ENCODE measurements at places on chromosomes 5 and 9.
A peak's percentile ranks its signal among the peaks of the same experiment; 100 is the strongest.

DNA sequence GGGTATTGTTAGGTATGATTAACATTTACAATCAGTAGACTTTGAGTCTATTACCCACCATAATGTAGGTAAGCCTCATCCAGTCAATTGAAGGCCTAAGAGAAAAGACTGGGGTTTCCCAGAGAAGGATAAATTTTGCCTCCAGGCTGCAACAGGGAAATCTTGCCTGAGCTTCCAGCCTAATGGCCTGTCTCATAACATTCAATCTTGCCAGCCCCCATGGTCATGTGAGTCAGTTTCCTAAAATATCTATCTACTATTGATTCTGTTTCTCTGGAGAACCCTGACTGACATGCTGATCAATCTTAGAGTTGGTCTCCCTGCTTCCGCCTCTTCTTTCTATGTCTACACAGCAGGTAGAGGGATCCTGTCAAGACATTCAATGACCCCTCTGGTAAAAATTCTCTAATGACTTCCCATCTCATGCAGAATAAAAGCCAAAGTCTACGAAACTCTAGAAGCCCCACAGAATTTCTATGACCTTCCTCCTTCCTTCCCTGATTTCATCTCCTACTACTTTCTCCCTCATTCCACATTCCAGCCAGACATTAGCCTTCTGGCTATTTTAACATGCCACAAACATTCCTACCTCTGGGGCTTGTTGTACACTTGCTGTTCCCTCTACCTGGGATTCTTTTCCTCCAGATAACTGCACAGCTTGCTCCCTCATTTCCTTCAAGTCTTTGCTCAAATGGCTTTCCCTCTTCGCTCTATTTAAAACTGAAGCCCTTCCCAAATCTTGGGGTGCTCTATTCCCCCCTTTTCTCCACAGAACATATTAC lies 60.2 kb downstream of the FBXW11 start:
- no peak for DNase-seq

GRCh38 chr5:141441571-141442170 lies 11.4 kb downstream of the PCDHGA12 start:
- DNase-seq, result no peak

- peak; percentile 10 for DNase-seq
Observed at GRCh38 chr9:73577848-73578247, 426.2 kb downstream of the ANXA1 start.

- DNase-seq, result no peak
Observed at GRCh38 chr5:83539463-83539790, 67.9 kb downstream of the VCAN start.

GRCh38 chr5:7662289-7662688 lies 188.6 kb downstream of the CFAP90 start:
- no peak for DNase-seq

- no peak for DNase-seq
Observed at GRCh38 chr9:71910650-71911060, 338 bp downstream of the ABHD17B start.

GRCh38 chr5:153520952-153521351 lies 30.5 kb downstream of the GRIA1 start:
- no peak for DNase-seq

GRCh38 chr5:127176769-127177168 lies 103.5 kb upstream of the C5orf63 start:
- no peak for DNase-seq

DNA sequence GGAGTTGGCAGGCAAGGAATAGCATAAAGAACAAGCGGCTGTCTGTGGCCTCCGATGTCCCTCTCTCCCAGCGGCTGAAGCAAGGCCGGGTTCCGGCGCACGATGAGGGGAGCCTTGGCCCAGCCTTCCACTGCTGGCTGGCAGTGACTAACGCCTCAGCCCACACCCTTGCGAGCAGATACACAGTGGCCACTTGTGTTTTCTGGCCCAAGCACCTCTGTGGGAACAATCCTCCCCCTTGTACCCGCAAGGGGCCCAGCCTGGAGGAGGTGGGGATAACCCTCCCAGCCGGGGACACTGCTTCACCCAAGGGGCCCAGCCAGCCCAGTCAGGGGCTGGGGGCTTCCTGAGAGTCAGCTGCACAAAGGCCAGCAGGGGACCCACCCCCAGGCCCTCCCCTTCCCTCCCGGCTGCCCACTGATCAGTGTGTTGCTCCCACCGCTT lies 23.2 kb downstream of the STK10 start:
- DNase-seq, result no peak

DNA sequence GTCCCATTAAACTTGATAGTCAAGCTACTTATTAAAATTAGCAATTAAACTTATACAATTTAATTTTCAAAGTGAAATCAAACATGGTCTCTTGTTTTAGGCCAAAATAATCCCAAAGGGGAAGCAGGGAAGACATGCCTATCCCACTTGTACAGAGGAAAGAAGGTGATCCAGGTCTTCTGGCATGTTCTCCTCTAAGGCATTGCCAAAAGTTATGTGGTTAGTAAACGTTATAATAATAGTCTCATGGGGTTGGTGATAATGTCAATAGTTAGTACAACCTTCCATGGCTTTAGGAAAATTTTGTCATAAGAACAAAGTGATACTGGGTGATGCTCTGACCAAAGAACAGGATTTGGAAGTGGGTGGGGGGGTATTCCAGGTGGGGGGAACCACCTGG lies 52.8 kb downstream of the ROR2 start:
- no peak for DNase-seq

DNA sequence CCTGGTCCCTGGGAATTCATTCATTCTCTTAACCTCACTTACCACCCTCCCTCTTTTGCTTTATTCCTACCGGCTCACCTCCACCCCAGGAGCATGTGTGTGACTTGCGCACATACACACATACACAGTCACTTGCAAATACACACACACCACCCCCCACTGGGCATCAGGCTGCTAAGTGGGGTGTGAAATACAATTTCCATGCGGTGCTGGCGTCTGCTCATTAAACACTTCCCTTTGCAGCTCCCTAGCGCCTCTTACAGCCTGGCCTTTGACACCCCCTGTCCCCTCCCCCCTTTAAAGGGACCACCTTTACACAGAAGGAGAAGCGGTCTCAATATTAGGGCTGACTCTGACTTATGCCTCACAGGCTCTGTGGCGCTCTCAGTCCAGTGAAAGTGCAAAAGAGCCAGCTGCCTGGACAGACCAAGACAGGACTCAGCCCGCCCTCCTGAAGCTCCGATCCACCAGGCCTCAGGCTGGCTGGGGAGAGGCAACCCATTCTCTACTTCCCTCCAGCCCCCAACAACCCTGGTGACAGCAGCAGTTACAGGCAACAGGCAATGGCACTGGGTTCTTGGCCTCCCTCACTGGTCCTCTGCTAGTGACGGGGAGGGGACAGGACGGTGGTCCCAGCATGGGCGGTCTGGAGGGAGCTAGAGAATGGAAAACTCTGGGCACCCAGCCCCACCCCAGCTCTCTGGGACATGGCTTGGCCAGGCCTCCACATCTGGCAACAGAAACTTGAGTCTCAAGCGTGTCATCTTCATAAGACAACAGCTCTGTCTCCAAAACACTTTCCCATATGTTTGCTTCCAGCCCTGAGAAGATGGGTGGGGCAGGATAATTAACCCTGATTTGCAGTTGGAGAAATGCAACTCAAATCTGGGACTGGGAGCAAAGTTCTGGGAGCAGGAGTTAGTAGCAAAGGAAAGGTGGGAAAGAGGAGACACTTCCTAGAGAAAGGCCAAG lies 12.0 kb downstream of the ENHO start:
- DNase-seq, result peak; percentile 57

GRCh38 chr5:81749561-81750307 lies 1.2 kb downstream of the SSBP2 start:
- DNase-seq, result peak; percentile 46

- DNase-seq, result no peak
Observed at GRCh38 chr5:31738199-31738598, 99.3 kb downstream of the PDZD2 start.

DNA sequence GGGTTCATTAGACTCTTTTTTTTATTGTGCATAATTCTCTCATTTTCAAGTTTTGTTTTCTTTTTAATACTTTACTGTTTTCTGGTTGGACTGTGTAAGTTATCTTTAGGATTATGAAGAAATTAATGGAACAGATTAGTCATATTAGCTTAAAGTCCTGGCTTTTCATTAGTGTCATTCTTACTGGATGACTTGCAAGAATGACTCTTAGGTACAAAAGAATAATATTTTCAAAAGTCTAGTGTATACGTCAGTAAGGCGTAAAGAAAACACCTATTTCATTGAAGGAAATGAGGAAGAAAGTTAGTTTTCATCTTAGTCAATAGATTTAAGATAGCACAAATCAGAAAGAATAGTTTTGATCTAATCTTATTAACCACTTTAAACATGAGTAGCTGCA lies 20.4 kb downstream of the UHRF2 start:
- no peak for DNase-seq

DNA sequence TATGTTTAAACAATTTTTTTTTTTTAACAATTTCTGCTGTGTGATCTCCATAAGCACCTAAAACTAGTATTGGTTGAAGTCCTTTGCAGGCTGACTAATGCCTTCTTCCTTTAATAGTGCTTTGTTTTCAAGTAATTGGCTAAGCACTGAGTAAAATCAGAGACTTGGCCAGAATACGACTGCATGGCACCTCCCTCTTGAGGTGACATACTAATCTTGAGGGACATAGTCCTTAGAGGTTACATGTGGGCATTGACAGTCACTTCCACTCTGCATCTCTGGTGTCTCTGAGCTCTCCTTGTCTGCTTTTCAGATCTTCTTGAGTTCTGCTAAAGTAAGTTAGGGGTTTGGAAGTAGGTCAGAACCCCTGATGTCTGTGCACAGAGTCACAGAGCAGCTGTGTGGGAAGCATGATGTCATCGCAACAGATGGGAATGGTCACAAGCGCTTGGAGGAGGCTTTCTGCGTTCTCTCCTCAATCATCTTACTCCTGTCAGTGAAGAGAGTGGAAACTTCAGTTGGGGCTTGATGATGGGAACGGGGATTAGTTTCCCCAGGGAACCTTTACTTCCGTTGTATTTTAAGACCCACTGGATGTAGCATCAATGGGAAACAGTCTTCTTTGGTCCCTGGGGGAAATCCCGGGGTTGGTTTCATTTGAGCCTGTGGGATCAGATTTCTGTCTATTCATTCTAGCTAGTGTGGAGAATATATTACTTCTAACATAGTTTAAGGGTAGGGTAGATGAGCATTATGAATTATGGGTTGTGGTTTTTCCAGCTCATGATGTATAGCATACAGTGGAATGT lies 136.9 kb downstream of the ARHGAP26 start:
- peak; percentile 59 for DNase-seq

DNA sequence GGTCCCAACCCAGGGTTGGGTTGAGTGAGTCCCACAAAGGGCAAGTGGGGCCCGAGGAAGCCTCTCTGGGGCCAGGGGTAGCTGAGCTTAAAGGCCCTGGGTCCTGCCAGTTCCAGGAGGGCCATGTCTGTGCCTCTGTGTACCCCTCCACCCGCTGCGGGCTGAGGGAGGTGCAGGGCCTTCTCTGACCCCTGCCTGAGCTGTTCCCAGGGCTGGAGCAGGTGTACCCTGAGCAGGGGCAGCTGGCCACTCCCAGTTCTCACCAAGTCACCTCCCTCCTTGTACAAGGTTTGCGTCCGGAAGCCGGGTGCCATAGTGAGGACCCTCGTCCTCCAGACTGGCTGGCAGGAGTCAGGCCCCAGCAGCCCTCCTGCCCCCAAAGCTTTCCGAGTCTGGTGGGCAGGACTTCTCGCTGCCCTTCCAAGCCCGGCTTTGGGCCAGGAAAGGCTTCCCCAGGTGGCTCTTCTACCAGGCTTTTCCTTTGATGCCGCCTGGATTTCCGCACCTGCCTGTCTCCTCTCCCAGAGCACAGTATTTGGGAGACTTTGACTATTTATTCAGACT lies 9.2 kb upstream of the ENDOG start:
- DNase-seq, result no peak

DNA sequence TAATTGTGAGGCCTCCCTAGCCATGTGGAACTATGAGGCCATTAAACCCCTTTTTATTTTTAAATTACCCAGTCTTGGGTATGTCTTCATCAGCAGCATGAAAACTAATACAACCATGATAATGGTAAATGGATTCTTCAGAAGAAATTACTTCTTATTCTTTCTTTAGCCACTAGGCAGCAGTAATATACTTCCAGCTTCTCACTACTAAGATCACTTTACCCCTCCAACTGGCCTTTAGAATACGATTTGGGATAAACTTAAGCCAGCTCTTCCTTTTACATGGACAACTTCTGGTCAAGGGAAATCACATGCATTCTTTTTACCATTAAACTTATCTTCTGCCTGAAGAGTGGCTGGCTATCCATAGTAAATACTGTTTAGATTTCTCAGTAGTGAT lies 355.4 kb downstream of the MAN2A1 start:
- DNase-seq, result no peak

DNA sequence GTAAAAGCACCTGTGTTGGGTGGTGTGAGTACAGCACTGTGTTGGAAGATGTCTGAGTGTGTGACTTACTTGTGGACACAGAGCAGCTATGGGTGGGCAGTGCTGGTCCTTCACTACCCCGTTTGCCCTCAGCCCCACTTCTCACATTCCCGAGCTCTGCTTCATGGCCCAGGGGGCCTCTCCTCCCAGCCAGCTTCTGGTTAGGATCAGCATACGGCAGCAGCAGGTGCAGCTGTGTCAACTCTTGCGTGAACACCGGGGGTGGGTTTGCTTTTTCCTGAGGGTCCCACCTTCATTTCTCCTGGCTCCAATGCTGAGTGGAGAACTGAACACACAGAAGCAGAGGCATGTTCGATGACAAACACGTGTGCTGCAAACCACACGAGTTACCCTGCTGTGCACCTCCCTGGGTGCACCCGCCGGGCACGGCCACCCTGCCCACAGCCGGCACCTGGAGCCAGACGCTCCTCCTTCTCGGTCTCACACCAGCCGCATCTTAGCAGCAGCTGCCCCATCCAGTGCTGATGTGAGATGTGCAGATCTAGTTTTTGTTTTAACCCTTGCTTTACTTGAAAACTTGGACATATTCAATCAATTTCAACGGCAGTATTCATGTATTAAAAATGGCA lies 14.9 kb upstream of the SLC6A3 start:
- DNase-seq, result no peak

DNA sequence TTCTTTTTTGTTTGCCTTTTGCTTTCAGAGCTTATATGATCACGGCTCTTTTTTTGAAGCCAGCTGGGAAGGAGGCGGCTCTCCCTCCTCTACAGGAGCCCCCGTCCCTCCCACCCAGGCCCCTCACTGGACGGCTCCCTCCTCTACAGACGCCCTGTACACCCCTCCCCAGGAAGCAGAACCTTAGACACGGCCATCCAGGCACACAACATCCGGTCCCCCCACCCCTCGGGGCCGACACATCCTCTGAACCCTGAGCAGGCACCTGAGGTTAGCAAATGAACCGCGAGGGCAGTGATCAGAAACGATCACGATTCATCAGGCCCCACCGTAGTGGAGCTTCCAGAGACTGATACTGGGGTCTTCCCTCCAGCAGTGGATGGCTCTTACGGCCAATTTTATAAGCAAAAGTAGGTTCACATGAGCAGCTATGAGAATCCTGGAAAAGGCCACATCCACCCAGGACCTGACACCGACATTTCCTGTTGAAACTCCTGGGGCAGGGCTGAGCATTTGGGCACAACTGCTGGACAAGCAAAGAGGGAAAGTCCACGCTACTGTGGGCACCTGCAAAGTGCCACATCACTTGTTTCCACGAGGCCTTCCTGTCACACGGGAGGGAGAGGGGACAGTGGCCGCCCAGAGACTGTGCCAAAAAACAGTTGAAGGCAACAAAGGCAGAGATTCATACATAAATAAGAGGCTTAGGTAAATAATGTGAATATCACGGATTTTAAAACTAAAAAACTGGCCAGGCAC lies 78.9 kb downstream of the SEMA4D start:
- DNase-seq, result no peak

Measured in NCI-H524 (cell line).